ENCODE measurements at places on chromosomes 2 and 18.

GRCh38 chr2:39413063-39413737 lies 23.9 kb downstream of the MAP4K3 start:
- no peak for DNase-seq

DNA sequence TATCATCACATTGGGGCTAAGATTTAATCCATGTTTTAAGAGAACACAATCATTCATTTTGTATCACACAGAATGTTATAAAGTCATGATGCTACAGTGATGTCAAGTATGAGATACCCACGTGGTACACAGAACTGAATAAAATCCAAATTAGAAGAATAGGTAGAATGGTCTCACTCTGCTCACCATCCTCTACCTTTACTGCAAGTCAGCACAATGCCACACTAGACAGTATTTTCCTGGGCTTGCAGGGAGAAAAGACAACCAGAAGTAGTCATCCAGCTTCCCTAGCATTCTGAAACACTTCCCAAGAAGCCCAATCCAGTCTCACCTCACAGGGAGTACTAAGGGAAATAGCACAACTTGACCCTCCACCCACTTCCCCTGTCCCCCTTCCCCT lies 856.2 kb upstream of the NRXN1 start:
- no peak for DNase-seq

GRCh38 chr18:79489051-79489898 lies 93.5 kb downstream of the NFATC1 start:
- DNase-seq: no peak

- peak; percentile 24 for DNase-seq
Observed at GRCh38 chr2:235595422-235596010, 101.7 kb downstream of the AGAP1 start.

DNA sequence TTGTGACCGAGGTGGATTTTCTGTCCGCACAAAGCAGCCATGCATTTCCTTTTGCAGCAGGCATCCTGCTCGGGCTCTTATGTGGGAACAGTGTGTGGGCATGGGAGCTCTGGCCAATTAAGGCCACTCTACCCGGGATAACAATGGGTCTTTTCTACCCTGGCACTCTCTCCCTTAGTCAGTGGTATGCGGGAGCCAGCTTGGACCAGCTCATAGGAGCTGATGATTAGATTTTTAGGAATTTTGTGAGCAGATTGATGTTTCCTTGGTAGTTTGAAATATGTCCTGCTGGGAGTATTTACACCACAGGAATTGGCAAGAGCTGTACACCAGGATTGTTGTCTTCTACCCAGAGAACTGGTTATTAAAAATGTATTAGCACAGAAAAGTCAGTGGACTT lies 89.3 kb downstream of the SPP2 start:
- no peak for DNase-seq

DNA sequence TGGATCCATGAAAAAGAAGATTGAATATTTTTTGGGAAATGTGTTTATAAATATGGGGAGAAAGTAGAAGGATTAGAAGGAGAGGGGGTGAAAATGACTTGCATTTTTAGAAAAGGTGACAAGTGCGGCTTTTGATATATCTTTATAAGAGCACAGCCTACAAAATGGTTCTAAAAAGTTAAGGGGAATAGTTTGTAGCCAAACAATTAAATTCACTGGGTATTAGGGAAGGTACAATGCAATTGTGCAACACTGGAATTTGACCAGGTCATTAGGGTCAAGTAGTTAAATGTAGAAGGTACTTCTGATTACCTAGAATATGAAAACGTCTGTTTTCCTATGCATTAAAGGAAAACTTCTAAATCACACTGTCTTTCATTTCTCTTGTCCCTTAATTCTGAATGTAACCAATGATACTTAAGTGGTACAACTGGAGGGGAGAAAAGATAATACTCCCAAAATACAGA lies 44.5 kb upstream of the SERTAD2 start:
- DNase-seq: no peak

DNA sequence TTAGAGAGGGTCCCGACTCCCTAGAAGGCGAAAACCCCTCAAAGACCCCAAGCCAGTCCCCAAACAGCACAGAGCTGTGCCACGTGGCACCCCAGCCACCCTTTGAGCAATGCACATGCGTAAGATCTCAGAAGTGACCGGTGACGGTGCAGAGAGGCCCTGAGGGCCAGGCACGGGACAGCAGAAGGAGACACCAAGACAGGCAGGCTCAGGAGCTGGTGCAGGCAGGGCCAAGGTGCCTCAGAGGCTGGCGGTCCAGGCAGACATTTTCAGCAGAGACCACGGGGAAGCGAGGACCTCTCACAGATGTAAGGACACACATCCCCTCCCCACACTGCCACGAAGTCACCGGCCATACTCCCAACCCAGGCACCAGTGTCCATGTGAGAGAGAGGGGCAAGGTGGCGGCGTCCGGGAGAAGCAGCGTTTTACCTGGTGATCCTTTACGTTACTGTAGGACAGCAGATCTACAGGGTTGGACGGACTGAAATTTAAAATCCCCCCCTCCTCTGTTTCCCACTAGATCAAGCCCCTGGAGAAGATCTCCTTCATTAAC lies 2.0 kb upstream of the RAB17 start:
- no peak for DNase-seq

DNA sequence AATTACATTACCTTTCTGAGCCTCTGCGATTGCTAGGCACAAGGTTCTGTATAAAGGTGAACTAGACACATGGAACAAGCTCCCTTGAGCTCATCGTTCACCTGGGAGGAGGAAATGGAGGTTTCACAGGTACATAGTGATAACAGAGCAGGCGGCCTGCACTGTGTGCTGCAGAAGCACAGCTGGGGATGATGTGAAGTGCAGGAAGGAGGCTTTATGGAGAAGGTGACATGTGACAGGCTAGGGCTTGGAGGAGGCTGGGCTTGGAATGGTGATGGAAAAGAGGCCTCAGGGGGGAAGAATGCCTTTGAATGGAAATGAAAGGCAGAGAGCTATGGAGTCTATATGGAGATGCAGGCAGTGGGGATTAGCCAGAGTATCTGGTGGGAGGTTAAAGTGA lies 22.9 kb downstream of the MARCHF4 start:
- DNase-seq: no peak

GRCh38 chr2:73868204-73868978 lies 24.4 kb upstream of the ACTG2 start:
- DNase-seq: no peak

- DNase-seq: no peak
Observed at GRCh38 chr18:34862561-34862960, 152.5 kb downstream of the DTNA start.

GRCh38 chr18:77539860-77540259 lies 290.2 kb downstream of the GALR1 start:
- DNase-seq: no peak

- DNase-seq: no peak
Observed at GRCh38 chr2:238042849-238043584, 17.8 kb upstream of the SCLY start.

- DNase-seq: no peak
Observed at GRCh38 chr2:169512525-169512924, 3.0 kb downstream of the KLHL41 start.

DNA sequence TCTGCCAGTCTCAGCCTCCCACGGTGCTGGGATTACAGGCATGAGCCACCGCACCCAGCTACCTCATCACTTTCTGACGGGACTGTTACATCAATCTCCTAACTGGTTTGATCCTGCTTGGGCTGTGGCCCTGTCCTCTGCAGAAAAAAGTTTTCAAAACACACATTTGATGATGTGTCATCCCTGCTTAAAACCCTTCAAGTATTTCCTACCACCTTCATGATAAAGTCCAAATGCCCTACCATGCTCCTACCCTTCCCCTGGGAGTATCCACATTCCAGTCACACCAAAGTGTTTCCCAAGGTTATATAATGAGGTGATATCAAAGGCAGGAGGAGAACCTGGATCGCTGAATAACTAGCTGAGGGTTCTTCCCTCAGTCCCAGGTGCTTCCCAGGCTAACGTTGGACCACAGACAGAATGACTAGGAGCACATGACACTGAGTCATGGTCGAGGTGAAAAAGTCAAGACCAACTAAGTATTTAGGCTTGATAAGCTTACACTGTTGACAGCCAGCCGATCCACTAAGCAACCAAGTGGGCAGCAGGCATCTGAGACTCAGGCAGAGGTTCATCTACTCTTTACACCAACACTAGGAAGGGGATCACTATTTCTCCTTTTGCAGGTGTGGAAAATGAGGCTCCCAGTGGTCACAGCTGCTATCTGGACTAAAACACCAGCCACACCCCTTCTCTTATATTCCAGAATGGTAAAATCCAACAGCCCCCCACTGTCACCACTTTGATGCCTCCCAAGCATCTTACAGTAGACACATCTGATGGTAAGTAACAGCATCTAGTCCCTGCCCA lies 31.8 kb downstream of the CYRIA start:
- no peak for DNase-seq

DNA sequence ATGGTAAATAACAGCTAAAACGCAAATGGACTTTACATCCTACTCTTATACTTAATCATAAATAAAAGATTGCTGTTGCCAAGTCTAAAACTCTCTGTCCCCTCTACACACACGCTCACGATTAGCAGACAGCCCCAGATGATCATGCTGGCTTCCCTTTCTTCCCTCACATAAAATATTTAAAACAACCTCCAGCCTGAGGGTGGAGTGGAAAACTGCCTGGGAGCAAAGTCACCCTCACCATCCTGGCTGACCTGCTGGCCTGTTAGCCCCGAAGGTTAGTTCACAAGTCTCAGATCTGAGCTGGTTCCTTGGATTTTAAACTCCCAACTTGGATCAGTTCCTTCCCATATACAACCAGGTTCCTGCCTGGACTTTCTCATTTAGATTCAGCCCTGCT lies 288.2 kb downstream of the NBAS start:
- DNase-seq: no peak

DNA sequence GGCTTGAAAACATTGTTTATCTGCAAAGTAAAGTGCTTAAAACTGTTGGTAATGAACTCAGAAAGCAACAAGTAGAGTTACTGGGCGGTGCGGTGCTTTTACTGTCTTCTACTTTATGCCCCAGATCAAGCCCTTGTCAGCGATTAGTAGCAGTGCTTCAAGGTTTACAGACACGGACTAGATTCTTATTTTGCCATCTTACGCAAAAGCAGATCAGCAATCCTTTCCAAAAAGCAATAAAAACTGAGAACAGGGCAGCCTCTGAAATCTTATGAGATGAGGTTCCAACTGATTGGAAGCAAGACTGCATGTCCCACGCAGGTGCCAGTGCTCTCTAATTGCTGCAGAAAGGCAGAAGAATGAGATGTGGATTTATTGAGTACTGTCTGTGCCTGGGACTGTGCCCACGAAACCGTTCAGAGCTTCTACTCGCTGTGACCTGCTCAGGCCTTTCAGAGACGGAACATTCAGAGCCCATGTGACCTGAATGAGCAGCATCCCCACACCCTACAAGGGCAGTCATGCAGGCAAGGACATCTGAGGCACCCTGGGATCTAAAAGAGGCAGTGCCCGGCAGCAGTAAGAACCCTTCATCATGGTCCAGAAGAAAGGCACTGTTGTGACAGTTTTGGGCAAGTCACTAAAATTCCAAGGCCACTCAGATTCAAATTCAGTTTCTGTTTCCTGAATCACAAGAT lies 15.7 kb downstream of the COL4A3 start:
- DNase-seq: no peak

- no peak for DNase-seq
Observed at GRCh38 chr2:163737190-163737439, 1.3 kb upstream of the FIGN start.

GRCh38 chr2:234102112-234102511 lies 51.6 kb downstream of the SPP2 start:
- DNase-seq: no peak

DNA sequence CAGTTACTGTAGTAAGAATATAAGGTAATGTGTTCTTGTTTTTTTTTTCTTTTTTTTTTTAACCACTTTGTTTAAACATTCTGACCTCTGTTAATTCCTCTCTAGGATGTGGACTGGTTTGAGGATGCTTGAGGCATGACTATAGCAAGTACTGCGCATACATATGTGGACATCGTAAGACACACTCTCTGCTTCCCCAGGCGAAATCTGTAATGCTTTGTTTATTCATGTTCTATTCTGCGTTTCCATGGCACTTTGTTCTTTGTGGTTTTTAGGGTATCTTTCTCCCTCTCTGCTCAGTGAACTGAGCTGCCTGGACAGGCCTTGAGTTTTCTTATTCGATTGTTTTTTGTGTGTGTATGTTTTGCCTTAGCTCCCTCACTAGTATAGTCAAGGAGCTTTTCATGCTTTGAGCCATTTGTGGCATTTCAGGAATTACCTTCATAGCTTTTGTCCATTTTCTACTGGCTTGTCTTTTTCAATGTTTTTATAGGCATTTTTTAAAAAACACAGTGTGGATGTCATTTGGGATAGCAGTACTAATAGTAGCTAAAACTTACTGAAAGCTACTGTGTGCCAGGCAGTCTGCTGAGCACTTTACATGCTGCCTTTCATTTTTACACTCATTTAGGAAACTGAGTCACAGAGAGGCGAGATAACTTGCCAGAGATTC lies 1.9 kb upstream of the SH3BP4 start:
- DNase-seq: no peak

DNA sequence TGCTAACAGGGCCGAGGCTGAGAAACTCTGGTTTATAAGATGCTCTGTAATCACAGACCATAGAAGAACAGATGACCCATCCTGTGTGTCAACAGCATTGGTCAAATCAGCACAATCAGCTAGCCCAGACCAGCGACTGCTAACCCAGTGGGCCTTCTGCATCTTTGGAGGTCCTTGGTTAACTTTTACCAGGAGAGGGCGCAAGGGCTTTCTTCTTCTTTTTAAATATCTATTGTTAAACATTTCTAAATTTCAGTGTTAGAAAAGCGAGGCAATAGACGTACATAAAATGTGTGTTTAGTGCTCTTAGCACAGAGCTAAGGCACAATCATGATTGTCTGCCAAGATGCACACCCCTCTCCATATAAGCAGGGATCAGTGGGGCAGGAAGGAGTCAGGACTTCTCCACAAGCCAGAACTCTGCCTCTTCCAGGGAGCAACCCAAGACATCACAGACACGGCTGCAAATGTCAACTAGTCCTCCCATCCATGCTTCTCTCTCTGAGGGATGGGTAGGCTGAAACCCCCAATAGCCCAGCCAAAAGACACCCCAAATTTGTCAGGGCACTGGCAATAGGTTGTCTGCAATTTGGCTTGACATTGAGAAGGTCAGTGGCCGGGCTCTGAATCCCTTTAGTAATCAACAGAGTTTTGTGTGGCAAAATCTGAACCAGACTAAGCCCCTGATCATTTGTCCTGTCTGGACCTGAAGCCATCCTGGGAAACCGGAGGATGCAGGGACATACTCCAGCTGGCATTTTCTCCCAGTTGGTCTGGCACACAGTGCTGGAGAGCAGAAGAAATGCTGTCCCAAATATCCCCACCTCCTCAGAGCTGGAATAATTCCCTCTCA lies 188.2 kb downstream of the BCL2 start:
- peak; percentile 58 for DNase-seq

DNA sequence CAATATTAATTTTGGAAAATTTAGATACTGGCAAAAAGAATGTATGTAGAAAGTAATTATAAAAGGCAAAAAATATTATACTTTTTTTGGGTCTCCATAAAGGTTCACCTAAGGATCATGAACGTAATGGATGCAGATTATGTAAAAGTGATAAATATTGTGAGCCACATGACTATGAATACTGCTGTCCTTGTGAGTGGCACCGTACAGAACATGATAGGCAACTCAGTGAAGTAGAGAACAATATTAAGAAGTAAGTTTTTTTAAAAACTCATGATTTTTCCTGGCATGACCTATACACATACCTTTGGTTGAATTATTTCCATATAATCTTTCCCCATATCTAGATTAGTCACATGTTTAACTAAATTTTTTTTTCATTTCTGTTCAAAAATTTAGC lies 18.6 kb downstream of the GEN1 start:
- DNase-seq: no peak
